Hematopoietic multipotent progenitor cell treated with erythropoietin and hydrocortisone succinate and interleukin-3 and kit ligand, for 15 days (in vitro differentiated cells): ENCODE measurements at places on chromosomes 2 and 18.

DNA sequence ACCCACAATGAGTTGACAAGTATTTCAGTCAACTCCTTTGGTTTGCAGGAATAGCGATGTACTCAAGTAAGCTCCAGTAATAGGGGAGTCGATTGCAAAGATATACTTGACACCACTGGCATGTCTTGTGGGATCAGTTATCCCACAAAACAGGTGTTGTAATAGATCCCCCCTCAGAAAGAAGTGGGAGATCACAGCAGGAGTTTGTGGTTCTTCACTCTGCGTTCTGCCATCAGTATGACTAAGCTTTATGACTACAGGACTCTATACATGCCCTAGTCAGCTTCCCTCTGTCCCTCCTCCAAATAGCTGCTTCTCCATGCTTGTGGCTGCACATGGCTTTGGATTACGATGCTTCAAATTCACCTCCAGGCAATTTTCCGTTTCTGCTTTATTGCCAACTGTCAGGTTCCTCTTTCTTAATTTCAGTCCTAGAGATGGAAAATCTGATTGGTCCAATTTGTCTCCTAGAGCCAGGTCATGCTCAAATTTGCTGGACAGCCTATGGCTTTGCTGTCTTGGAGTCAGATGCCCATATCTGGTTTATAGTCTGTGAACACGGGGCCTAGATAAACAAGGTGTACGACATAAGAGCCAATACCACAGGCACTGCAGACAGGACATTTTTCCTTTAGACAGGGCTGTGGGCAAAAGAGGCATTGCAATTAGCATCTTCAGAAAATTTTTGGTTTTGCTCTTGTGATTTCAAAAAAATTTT is 221.7 kb downstream of the PAX3 start:
- no peak for DNase-seq

DNA sequence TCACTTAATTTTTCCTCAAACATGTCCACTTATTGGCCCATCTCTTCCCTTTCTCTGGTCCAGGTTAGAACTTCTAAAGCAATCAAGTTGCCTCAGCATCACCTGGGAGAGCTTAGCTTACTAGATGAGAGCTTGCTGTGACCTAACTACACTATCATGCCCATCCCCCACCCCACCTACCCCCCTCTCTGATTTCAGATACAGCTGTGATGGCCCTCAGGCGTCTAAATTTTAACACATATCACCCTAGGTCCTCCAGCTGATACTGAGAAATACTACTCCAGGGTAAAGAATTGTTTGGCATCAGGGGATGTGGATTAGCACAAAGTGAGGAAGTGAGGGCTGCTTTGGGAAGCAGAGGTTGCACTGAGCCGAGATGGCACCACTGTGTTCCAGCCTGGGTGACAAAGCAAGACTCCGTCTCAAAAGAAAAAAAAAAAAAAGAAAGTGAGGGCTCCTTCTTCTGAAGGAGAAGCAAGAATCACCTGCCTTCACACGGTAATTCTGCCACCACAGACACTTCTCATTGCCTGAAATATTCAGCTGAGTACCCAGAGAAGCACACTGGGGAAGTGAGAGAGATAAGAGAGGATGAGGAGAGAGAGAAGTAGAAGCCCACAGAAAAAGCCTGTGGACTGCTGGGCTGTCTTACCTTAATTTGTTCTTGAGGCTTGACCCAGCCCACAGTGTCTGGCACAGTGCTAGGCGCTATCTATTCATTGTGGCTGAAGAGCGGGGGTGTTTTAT is 263.4 kb downstream of the ASXL3 start:
- DNase-seq, result no peak

- no peak for DNase-seq
Observed at GRCh38 chr18:59873641-59874040, 26.2 kb upstream of the PMAIP1 start.

DNA sequence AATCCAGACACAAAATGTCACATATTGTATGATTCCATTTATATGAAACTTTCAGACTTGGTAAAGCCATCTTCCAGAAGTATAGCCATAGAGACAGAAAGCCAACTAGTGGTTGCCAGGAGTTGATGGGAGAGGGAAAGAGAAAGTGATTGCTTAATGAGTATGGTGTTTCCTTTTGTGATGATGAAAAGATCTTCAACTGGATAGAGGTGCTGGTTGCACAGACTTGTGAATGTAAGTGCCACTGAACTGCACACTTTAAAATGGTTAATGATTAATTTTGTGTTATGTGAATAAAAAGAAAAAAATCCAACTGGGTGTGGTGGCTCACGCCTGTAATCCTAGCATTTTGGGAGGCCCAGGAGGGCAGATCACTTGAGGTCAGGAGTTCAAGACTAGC is 135.3 kb upstream of the SLC1A4 start:
- DNase-seq, result no peak

DNA sequence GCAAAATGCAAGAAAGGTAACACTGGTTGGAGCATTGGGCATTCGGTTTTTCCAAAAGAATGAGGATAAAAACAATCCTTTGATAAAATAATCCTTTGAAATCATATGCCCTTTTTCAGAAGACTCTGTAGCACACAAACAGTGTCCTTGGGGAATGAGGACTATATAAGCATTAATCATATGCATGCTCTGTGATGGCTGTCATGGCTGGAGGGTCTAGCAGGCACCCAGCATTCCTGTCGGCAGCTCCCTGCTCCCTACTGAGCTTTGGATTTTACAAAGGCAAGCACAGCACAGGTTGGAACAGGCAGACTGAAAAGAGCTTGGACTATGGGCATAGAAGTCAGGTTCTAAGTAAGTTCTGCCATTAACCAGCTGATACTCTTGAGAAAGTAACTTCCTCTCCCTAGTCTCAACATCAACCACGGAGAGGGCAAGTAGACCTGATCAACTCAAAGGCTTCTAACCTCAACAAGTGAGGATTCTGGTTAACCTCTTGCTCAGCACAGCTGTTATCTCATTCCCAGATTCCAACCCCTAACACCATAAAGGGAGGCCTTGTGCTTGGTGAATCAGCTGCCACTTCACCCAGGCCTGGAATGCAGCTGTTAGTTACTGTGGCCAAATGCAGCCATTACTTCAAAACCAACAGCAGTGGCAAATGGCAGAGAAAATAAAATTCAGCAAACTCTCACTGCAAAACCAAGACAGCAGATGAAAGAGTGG is 29.5 kb downstream of the GALNT14 start:
- no peak for DNase-seq

DNA sequence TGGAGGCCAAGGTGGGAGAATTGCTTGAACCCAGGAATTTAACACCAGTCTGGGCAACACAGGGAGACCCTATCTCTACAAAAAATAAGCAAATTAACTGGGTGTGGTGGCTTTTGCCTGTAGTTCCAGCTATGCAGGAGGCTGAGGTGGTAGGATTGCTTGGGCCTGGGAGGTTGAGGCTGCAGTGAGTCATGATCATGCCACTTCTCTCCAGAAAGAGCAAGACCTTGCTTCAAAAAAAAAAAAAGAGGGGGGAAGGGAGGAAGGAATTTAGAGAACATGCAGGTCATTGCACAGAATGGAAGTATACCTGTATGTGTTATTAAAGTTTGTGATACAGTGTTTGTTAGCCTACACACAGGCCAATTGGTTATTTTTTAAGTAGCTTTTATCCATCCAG is 25.8 kb downstream of the PKP4 start:
- no peak for DNase-seq

- no peak for DNase-seq
Observed at GRCh38 chr2:192146069-192147015, 48.4 kb downstream of the TMEFF2 start.

DNA sequence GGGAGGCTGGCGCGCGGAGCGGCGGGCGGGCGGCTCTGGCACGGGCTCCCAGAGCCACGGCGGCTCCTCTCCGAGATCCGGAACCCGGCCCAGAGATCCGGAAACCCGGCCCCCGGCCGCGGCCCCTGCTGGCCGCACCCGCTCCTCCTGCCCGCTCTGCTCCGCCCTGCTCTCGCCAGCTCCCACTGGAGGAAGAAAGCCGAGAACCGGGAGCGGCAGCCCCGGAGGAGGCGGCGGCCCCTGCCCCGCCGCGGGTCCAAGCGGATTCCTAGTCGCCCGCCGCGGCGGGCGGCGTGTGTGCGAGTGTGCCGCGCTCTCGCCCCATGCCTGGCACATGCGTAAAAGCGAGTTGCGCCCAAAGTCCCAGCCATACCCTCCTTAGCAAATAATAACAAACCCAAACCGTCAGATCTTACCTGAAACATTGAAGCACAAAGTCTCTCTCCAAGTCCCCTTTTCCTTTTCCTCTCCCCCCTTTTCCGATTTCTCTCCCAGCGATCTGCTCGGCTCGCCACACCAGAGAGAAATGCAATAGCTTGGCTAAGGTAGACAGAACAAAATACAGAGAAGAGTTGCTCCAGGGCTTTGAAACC is 108.7 kb upstream of the KCTD1 start:
- DNase-seq, result no peak

DNA sequence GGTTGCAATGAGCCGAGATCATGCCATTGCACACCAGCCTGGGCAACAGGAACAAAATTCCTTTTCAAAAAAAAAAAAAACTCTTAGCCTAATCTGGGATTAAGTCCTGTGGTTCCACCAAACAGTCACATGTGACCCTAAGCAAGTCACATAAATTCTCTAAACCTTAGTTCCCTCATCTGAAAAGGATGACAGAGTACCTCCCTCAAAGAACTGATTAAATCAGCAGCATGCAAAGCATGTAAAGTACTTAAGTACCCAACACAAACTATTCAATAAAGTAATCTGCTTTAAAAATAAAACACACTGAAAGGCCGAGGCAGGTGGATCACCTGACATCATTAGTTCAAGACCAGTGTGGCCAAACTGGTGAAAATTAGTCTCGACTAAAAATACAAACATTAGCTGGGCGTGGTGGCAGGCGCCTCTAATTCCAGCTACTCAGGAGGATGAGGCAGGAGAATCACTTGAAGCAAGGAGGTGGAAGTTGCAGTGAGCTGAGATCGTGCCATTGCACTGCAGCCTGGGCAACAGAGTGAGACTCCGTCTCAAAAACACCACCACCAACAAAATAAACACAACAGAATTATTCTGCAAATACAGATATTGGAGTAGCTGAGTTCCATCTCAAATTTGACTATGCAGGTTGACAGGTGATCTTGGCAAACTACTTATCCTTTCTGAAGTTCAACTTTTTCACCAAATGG is 7.0 kb downstream of the USP34 start:
- no peak for DNase-seq

DNA sequence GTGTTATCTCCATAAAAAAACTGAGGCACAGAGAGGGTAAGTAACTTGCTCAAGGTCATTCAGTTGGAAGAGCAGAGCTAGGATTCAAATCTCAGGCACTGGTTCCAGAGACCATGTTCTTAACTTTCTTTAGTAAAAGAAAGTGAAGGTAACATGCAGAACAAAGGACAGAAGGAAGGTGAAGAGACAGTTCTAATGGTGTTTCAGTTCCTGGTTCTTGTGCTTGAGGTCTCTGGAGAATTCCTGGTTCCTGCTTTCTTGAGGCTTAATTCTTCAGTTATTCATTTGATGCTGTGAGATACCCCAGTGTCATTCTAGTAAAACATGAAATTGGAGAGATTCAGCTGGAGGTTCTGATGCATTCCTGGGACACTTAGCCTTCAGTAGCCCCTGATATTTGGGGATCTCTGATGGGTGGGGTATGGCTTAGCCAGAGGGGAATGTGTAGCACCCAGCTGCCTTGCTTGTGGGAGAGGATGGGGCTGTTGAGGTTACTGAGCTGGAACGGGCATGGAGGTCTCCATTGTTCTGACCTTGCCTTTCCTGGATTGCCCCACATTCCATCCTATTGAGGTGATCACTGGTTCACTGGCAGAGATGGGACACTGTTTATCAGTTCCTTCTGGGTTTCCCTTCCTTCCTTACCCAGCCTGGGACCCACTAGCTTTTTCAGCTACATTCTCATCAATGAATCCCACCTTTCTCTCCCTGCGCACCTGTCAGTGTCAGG is 46.8 kb downstream of the SEMA4F start:
- no peak for DNase-seq

GRCh38 chr2:192298664-192299063 is 103.9 kb upstream of the TMEFF2 start:
- no peak for DNase-seq

- DNase-seq, result no peak
Observed at GRCh38 chr18:43314941-43315340, 37.7 kb upstream of the SYT4 start.

- DNase-seq, result no peak
Observed at GRCh38 chr2:205041472-205042130, 496.3 kb downstream of the PARD3B start.

- DNase-seq, result no peak
Observed at GRCh38 chr2:54158311-54158710, 42.9 kb downstream of the ACYP2 start.

DNA sequence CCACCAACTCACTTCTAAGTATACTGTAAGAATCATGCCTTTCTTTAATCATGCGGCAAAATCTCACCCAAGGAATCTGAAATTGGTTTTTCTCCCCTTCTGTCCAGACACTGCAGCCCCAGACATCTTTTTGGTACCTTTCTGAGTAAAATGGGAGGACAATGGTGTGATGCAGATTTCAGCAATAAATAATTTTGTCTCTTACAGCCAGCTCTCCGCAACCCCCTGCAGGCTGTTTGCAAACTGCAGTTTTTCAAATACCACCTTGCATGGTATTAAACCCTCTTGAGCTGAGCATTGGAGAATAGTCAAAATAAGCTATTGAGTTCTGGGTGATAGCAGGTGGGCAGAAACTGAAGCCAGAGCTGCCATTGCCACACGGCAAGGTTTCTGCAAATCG is 32.2 kb downstream of the GPR39 start:
- no peak for DNase-seq

GRCh38 chr2:207594264-207594663 is 30.9 kb downstream of the METTL21A start:
- no peak for DNase-seq

DNA sequence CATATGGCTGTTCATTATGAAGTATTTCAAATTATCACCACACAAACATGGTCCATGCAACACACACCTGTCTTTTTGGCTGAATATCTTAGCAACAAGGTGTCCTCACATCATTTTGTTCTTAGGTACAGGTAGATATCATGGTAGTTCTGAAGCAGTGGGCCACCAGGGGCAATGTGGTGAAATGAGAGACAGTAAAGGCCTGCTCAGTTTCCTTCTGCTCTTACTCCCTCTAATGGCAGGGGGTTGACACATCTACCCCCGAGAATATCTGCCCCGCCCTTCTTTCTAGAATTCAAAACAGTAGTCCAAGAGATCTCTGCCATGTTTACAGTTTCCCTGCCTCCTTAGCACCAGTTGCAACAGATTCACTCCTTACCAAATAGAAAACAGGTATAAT is 147.0 kb upstream of the KLHL14 start:
- no peak for DNase-seq

GRCh38 chr18:62663731-62664336 is 51.5 kb upstream of the PHLPP1 start:
- DNase-seq, result peak; percentile 7

- no peak for DNase-seq
Observed at GRCh38 chr18:57655740-57656139, 34.1 kb upstream of the NARS1 start.

DNA sequence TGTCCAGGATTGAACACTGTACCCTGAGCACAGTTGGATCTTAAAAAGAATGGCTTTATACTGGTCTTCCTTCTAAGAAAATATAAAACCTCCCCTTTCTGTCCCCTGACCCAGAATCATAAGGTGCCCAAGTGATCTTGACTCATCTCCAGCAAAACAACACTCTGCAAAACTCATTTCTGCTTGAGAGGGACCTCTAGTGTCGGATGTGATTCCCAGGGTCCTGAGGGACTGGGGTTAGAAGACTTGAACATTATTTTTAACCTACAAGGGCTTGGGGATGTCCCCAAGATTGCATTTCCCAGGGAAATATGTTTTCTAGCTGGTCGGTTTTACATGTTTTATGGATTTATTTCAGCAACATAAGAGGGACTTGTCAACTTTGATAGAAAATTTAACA is 1318.5 kb upstream of the CELF4 start:
- no peak for DNase-seq
